Nephron progenitor cell (in vitro differentiated cells): ENCODE measurements at places on chromosomes 7 and 10.

DNA sequence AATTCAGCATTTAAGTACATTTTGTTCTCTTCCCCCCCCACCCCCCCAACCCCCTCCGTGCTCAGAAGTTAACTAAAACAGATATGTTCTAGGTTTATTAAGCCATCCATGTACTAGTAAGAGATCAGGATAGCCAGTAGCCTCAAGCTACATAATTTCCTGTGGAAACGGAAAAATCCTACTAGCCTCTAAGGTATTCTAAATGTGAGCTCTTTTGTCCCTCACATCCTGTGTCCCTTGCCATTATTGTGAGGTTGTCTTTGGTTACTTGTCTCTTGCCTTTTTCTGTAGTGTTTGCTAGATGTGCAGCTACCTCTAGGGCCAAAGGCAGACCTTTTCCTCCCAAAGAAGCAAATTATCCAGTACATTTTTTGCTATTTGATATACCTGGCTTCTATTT lies 92.1 kb downstream of the BTRC start:
- DNase-seq: no peak

GRCh38 chr10:96270571-96270970 lies 798 bp downstream of the BLNK start:
- no peak for DNase-seq

DNA sequence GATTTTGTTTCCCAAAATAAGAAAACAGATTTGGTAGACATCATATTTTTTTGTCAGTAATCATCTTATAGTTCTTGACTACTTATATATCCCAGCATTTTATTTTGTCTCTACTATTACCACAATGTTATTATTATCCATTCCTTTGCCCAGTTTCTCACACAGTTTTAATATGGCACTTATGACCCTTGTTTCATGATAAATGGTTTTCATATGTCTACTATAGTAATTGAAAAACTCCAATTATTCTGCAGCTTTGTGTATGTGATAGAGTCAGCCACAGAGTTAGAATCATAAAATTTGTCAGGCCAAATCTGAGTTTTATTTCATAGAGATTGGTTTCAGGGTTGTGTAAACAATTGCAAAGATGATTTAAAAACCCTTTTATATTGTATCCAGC lies 203.9 kb downstream of the MALRD1 start:
- no peak for DNase-seq

GRCh38 chr7:116224492-116225098 lies 14.3 kb downstream of the TES start:
- DNase-seq: no peak

DNA sequence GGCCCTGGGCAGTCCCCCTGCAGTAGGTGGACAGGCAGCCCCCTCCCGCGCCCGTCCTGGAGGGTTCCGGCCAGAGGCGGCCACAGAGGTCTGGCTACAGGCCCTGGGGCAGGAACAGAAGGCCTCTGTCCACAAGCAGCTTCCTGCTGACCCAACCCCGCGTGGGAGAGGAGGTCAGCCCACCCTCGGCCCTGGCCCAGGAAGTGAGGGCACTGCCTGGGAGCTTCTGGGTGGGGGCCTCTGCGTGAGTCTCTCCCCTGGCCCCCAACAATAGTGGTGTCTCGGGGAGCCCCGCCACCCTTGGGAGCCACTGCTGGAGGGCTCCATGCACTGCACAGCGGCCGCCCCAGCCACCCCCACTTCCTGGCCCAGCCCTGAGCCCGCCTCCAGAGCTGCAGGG lies 4.7 kb downstream of the MICALL2 start:
- peak; percentile 34 for DNase-seq

GRCh38 chr10:9786101-9786500 lies 1231.6 kb upstream of the CELF2 start:
- no peak for DNase-seq

DNA sequence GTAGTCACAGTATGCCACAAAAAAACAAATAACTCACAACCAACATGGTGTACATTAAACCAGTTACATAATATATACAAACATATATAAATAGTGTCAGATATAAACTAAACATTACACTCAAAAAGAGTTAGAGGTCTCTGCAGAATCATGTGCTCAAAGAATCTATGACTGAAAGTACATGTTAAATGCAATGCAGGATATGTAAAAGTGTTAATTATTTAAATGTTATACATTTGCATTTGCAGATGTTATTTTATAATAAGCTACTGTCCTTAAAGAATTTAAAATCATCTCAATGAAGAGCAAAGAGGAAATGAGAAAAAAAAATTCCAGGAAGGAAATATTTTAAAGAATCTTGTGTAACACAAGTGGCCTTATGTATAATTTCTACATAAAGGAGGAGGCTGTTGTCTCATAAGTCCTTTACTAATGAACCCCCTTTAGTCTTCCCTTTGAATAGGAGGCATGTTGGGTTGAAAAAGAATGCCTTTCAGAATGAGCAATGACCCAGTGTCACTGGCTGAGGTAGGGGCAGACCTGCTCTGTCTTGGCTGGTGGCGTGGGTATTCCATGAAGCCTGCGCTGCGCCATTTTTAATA lies 148.9 kb downstream of the ITGA8 start:
- DNase-seq: no peak

DNA sequence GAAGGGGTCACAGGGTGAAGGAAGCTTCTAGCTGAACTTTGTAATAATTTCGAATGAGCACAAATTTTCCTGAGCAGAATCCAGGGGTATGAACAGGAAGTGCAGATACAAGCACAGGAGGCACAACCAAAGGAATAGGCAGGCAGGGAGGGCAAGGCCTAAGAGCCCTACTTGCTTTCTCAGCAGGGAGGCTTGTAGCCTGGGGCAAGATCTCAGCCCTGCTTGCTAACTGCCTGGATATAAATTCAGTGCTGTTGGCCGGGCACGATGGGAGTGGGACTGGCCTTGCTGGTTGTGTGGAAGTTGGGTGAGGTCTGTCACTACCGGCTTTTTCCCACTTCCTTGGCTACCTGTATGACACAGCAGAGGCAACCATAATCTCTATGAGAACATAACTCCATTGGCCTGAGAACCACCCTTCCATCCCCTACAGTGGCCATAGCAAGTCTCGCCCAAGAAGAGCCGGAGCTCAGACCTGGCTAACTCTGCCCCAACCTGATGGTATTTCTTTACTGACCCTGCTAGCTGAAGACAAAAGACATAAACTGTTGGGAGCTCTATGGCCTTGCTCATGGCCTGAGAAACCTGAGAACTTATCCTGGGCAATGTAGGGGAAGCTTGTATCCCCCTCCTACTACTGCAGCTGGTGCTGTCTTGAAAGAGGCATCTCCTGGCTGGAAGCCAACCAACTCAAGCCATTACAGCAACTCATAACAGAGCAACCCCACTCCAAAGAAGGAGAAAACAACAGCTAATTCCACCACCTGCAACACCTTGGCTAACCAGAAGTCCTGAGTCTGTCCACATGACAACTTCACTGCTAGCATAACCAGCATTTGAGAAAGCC lies 27.6 kb downstream of the CLDN12 start:
- DNase-seq: no peak

DNA sequence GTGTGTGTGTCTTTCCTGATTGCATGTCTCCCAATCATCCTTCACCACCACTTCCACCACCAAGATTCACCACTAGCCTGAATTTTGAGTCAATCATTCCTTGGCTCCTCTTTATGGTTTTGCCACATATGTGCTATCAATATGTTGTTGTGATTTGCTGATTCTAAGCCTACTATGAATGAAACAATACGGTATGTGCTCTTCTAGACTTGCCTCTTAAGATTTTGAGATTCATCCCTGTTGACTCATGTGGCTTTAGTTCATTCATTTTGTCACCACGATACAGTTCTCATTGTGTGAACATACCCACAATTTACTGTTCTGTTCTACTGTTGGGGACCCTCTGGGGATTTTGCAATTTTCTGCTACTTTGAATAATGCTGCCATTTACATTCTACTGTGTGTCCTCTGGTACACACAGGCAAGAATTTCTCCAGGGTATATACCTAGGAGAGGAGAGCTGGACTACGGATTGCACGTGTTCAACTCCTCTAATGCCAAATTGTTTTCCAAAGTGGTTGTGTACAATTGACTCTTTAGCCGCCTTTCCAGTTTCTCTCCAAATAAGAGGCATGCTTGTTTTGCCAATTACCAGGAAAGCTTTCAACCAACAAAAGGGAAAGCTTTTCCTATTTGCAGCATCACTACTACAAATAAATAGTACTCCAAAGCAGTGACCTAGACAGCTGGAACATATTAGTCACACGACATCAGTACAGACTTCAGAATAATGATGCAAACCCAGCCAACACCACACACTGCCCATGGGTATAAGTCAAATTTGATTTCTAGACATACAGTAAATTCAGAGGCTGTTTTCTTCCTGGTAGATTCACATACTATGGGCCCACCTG lies 30.0 kb downstream of the SGMS1 start:
- DNase-seq: no peak

- DNase-seq: no peak
Observed at GRCh38 chr10:108490944-108491343, 1326.4 kb upstream of the SORCS1 start.

GRCh38 chr7:431658-432111 lies 88.0 kb downstream of the PDGFA start:
- no peak for DNase-seq

- no peak for DNase-seq
Observed at GRCh38 chr7:23709081-23709750, 803 bp upstream of the STK31 start.
